ENCODE measurements at places on chromosomes 5 and 9. TPM values are rescaled to one million over a fixed set of nuclear protein-coding genes. Genes with fewer than 3 reads are reported as not detected.

WWC1 gene
- 5.2 TPM for polyA plus RNA-seq

JAKMIP2 gene
- polyA plus RNA-seq = 0.19 TPM

PCDHA1 gene
- 0.09 TPM for polyA plus RNA-seq

CDH18 gene
- polyA plus RNA-seq = 0.19 TPM

GRCh38 chr9:89488936-89489335 is 9.0 kb downstream of the SEMA4D start:
- DNase-seq = no peak

All from AG04450 (cell line).